ENCODE measurements at places on chromosomes 11 and 22. TPM values are rescaled to one million over a fixed set of nuclear protein-coding genes. Genes with fewer than 3 reads are reported as not detected.

GRCh38 chr22:37607010-37607934 lies 1.4 kb upstream of the GGA1 start:
- DNase-seq: peak; percentile 49

DNA sequence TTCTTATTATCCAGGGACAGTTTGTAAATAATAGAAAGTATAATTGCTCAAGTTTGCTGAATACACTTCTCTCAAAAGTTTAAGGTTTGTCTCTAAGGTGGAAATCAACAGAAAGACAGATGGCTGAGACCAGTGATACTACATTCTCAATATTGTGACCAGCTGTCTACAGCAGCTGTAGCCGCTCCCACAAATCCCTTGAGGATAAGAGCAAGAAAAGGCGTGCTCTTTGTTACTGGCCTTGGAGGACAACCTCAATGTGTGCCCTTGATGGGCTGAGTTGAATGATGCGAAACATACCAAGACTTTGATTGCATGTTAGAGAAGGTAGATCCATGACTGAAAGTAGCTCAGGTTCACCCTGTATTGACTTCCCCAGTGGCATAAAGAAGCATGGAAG lies 6.1 kb downstream of the OR6M1 start:
- DNase-seq: no peak

MRGPRE gene
- total RNA-seq: not detected

DNA sequence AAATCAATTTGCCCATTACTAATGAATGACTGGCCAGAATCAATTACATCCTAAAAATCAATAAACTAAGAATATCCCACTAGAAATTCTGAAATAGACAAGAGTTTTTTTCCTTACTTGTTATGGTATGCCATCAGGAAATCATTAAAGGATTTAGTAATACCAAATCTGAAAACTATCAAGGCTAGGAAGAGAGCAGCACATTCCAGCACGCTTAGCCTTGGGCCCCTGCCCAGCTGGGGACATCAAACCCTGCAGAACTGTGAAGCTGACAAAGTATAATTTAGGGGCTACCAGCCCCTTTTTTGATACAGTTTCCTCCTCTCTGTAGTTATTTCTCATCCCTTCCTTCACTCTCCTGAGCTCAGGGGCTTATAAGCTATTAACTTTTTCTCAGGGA lies 247.8 kb upstream of the ZC3H12C start:
- DNase-seq: no peak

- peak; percentile 6 for DNase-seq
These were observed 91.2 kb downstream of the ARHGAP42 start for GRCh38 chr11:100778166-100778785.

- no peak for DNase-seq
These were observed 5.2 kb upstream of the SLC43A3 start for GRCh38 chr11:57432149-57432561.

DNA sequence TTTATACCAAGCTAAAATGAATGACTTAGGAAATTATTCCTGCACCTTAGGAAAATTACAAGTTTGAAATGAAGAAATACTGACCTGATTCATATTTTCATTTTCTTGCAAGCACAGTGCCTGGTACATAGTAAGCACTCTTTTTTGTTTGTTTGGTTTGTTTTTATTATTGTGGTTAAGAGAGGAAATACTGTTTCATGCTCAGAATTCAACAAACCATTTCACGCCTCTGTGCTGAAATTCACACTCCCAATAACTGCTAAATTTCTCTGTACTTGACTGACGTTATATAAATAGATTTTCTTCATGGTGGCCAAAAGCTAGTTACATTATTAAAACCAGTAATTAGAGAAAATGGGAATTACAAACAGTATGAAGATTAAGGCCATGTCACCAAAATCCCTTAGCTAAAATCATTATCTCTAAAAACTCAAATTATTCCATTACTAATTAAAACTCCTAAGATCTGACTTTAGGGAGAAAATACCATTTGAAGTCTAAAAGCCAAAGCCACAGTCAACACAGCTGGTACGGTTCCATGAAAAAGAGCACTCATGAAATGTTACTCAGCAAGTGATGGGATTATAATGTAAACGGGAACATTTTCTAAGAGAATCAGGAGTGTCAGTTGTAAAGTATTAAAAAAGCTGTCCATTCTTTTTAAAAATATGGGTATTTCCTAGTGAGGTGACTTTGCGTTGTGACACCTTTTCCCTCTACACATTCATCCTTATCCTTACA lies 77.8 kb upstream of the DDI1 start:
- DNase-seq: no peak

GRCh38 chr11:35464308-35464707 lies 45.0 kb upstream of the SLC1A2 start:
- no peak for DNase-seq

SCGB1C1 gene
- not detected for total RNA-seq

GRCh38 chr22:32326647-32327046 lies 31.0 kb upstream of the RFPL3 start:
- DNase-seq: no peak

DNA sequence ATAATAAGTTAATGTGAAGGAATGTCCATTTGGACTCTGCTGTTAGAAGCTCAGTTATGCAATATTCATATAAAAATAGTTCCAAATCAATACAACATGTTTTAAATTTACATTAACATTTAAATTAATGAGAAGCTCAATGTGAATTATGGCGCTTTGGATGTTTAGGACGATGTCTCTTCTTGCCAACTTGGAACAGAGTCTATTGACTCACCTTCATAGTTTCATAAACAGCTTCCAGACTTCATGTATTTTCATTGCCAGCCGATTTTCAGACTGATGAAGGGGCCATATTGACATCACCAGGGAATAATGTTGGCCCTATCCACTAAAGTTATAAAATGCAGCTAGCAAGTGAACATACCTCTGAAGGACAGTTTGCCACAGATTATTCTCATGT lies 1136.2 kb downstream of the LRRC4C start:
- no peak for DNase-seq

GRCh38 chr11:115326526-115326925 lies 177.7 kb downstream of the CADM1 start:
- DNase-seq: no peak

NPAS4 gene
- not detected for total RNA-seq

DNA sequence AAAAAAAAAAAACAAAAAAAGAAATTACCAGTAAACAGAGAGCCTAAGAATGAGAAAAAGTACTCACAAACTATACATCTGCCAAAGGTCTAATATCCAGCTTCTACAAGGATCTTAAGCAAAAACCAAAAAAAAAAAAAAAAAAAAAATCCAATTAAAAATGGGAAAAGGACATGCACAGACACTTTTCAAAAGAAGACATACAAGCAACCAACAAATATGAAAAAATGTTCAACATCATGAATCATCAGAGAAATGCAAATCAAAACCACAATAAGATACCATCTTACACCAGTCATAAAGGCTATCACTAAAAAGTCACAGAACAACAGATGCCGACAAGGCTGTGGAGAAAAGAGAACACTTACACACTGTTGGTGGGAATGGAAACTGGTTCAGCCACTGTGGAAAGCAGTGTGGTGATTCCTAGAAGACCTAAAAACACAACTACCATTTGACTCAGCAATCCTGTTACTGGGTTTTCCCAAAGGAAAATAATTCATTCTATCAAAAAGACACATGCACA lies 18.3 kb downstream of the MS4A6A start:
- no peak for DNase-seq

- no peak for DNase-seq
These were observed 40.2 kb downstream of the HTR3A start for GRCh38 chr11:114015117-114015516.

DNA sequence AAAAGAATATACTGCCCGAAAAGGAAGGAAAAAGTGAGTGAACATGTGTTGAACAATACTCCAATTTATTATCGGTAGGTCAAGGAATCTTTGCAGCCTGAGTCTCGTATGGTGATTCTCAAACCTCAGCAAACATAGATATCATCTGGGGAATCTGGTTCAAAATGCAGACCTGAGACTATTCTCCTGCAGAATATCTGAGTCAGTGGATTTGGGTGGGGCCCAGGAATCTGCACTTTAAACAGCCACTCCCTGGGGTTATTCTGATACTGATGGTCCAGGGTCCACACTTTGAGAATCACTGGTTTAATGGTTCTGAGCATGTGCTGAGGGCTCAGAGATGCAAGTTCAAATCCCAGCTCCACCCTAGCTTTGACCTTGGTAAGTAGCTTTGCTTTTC lies 53.6 kb upstream of the GRK3 start:
- no peak for DNase-seq

GRIA4 gene
- total RNA-seq: 1.0 TPM

Data from H4 (cell line).